CD4-positive, alpha-beta T cell treated with Interleukin-6 for 4 hours (primary cell): ENCODE measurements at places on chromosomes 2 and 18.

DNA sequence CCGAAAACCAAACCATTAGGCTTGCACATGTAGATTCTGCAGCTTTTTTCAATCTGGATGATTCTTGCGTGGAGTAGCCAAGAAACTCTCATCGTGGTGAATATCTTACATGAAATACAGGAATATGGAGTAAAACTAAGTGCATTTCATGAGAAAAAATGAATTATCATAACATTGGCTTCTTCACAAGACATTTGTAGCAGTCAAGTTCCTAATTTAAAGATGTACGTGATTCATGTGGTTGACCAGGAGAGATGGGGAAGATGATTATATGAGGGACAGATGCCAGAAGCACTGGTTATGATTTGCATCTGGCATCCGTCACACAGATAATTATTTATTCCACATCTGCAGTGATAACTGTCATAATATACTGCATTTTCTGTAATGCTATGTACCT is 90.4 kb downstream of the ANTXR1 start:
- DNase-seq, result no peak

GRCh38 chr2:24365051-24365450 is 4.7 kb upstream of the ITSN2 start:
- DNase-seq, result no peak

- DNase-seq, result no peak
Observed at GRCh38 chr2:224034017-224034416, 5.1 kb downstream of the SERPINE2 start.

- DNase-seq, result no peak
Observed at GRCh38 chr18:60812921-60813320, 440.3 kb upstream of the MC4R start.

DNA sequence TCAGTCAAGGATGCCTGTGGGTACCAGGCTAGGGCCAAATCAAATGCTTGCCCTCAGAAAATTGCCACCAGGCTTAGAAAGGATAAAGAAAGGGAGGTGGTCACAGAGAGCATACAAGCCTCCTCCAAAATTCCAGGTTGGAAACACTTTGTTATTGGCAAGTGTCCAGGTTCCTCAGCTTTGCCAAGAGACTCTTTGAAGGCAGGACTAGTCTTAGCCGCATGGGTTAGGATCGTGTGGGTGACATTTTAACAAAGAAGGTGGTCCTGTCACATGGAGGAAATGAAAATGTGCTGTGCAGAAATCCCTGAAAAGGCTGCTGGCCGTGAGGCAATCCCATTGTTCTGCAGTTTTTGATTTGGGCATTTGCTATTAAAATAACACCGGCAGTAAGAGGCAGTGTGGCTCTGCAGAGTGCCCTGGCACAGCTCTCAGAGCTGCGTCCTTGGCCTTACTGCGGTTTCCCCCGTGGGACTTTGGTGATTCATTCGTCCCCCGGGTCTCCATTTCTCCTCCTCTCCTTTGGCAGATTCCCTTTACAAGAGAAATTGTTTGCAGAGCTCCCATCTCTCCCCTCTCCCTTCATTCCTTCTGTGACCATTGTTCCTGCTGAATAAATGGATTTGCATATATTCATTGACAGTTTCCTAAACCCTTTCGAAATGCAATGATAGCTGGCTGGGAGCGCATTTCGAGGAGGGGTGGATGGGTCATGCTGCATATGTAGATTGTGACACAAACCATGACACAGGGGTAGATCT is 187.3 kb downstream of the VAPA start:
- no peak for DNase-seq

GRCh38 chr2:44722026-44722625 is 219.4 kb upstream of the SIX3 start:
- no peak for DNase-seq

- DNase-seq, result no peak
Observed at GRCh38 chr2:211132573-211132972, 576.2 kb downstream of the CPS1 start.

DNA sequence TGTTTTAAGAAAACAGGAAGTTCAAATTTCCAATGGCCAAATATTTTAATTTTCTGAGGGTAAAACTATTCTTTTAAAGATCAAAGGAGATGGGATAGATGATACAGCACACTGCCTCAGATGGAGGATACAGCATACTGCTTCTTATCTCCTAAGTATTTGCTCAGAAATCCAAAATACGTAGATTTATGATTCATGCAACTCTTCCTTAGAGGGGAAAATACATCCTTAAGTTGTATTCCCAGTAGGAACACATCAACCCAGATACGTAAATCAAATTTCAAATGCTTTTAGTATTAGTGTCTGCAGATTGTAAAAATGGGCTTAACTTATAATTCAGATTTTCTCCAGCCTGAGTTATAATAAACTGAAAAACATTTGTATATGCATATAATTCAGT is 235.2 kb downstream of the ZNF385B start:
- no peak for DNase-seq

DNA sequence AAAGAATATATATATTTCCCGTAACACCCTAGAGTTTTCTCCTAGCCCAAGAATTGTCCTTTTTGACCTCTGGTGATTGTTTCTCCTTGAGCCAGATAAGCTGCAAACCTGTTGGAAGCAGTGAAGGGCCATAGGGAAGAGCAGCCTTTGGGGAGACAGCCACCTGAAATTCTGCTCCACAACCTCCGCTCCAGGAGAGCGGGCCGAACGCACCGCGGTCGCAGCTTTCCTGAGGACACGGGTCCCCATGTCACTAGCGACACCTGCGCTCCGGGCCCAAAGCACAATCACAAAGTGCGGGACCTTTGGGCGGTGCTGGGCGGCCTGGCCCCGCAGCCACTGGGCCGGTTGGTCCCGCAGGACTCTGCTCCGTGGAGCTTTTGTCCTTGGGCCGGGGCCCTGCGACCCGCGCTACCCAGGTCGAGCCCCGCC is 557 bp upstream of the DSG2 start:
- DNase-seq, result no peak

DNA sequence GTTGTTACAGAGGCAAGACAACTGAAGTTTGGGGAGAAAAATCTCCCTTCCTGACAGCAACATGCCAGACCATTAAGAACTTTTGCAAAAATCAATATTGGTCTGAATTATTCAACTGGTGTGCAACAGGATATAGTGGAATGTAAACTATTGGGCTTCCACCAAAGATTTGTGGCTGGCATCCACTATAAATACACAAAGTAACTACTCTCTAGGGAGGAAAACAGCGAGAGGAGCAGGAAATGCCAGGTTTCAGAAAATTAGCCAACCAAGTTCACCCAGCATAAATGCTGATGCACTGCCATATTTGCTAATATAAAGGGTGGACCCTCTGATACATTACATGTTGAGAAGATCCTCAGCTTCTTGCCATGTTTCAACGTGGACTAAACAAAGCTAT is 267.6 kb upstream of the LYPD1 start:
- DNase-seq, result no peak

GRCh38 chr18:55381277-55381676 is 206.7 kb downstream of the TCF4 start:
- DNase-seq, result no peak

DNA sequence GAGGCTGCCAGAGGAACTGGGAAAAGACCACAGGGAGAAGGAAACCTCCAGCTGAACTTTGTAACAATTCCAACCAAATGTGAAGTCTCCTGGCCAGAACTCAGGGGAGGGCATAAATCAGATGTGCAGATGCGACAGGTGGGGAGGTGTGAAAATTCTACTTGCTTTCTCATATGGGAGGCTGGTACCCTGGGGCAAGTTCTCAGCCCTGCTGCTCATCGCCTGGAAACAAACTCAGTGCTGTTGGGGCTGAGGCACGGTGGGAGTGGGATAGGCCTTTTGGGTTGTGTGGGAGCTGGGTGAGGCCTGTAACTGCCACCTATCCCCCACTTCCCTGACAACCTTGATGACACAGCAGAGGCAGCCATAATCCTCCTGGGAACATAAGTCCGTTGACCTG is 179.6 kb downstream of the ASB1 start:
- DNase-seq, result no peak

DNA sequence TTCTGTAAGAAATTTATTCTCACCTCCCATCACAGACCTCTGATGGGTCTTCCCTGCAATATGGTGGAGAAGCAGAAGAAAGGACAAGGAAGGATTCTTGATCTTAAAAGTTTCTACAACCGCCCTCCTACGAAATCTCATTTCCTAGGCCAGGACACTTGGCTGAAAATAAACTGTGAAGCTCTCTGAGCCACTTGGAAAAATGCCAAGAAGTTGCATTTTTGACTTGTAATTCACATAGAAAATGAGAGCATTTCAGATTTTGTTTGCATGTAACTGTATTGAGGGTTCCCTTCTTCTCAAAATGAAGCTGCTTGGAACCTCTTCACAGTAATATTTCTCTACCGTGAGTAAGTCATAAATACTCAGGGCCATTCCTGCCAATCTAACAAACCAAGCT is 458.3 kb upstream of the SLC14A2 start:
- no peak for DNase-seq

DNA sequence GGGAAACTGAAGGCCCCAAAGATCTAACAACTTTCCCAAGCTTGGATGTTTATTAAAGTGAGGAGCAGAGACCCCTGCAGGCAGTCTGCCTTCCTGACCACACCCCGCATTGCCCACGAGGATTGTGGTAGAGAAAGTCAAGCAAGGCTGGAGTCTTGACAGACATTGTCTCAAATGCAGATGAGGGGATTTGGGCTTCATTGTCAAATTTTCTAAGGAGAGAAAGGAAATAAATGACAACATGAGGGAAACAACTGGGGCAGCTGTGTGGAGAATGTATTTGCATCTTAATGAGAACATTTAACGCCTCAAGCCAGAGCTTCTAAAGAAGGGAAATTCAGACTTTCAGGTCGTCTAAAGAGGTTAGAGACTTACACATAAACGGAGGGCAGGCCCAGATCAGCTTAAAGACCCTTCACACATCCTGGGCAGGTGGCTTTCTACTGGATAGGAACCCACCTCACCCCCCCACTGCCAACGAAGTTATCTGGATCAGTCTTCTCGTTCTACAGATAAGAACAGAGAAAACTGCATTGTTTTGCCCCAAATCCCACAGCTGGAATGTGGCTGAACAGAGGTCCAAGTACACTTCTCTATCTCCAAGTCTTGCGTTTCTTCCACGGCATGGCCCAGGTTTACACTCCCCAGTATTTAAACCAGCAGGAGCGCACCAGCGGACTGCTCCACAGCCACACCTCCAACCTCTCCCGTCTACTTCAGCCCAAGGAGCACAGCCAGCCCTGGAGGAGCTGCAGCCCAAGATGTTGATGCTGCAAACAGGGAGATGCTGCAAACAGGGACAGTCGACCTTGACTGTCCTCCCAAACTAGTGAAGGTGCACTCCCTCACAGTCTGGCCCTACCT is 16.2 kb upstream of the SCG2 start:
- DNase-seq, result no peak

DNA sequence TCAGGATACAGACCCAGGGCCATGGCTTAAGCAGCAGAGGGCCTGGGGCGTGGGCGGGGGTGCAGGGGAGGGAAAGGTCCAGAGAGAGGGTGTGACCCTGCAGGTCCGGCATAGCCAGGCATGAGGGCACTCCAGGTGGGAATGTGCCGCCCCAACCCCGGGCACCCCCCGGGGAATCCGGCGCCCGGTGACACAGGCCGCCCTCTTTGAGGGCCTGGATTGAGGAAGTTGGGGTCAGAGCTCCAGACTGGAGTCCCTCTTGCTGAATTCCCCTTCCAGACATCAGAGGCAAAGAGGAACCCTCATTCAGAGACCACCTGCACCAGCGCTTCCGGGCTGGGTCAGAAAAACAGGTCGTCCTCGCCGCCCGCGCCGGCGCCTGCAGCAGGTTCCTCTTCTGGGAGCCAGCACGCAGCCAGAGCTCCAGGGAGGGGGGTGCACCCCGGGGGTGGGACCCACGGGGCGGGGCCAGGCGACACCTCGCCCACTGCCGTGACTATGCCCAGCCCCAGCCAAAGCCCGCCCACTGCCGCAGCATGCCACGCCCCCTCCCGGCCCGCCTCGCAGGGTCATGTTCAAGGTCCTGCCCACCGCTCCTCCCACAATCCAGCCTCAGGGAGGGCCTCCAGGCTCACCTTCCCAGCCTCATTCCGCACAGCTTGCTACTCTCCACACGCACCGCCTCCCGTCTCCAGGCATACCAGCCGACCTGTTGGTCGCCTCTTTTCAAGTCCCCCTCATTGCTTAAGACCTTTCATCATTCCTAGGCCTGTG is 98.3 kb upstream of the ID2 start:
- DNase-seq, result peak; percentile 83

- DNase-seq, result no peak
Observed at GRCh38 chr2:172181840-172182239, 79.1 kb upstream of the DLX2 start.

- no peak for DNase-seq
Observed at GRCh38 chr2:61009355-61009754, 8.2 kb upstream of the PEX13 start.

DNA sequence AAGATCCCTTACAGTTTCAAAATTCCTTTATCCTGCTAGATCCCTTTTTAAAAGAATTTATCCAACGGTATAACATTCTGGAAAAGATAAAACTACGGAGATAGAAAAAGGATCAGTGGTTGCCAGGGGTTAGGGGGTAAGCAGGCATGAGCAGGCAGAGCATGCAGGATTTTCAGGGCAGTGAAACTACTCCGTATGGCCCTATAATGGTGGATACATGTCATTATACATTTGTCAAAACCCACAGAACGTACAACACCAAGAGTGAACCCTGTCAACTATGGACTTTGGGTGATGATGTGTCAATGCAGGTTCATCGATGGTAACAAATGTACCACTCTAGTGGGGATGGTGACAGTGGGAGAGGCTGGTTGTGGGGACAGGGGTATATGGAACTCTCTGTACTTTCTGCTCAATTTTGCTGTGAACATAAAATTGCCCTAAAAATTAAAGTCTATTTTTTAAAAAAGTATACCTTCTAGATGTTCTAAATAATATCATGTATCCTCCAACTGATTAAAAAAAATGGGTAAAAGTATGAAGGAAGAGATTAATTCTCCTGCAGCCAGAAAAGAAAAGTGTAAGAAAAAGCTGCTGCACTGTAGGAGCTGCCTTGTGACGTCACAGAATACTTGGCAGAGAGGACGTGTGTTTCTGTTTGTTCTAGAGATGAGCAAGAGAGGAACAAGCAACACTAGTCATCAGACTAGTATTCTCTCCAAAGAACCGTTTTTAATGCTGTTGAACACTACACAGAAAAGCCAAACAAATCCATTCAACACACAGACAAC is 23.6 kb downstream of the ANKRD44 start:
- peak; percentile 67 for DNase-seq

DNA sequence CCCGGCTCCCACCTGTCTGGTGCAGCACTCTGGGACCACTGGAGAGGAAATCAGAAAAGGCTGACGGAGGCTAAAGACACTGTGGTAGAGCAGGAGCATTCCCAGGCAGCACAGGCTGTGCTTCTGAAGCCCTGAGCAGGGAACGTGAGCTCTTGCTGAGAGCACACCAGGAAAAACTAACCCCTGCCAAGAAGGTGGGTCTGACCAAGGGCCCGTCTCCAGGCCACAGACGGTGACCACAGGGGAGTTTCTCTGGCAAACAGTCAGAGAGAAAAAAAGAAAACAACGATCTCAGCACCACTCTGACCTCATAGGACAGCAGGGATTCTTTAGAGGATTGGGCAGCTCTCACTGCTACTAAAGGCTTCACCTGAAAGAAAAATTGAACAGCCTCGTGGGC is 201.4 kb downstream of the AFF3 start:
- DNase-seq, result no peak

GRCh38 chr18:50776383-50776782 is 43.4 kb downstream of the MRO start:
- DNase-seq, result no peak

- DNase-seq, result no peak
Observed at GRCh38 chr2:55431982-55432627, 12.4 kb upstream of the CCDC88A start.

GRCh38 chr2:163248376-163249253 is 410.0 kb upstream of the KCNH7 start:
- no peak for DNase-seq

- DNase-seq, result peak; percentile 22
Observed at GRCh38 chr2:33372940-33373553, 103.4 kb upstream of the RASGRP3 start.
